Stimulated activated CD4-positive, alpha-beta T cell treated with anti-CD3 and anti-CD28 coated beads, TNF-alpha, amount 100 ng/mL, for 48 hours (primary cell): ENCODE measurements at places on chromosomes 12 and 14.
A peak's percentile ranks its signal among the peaks of the same experiment; 100 is the strongest.

- no peak for DNase-seq
Measured at GRCh38 chr14:101254805-101255764, 306.2 kb upstream of the DIO3 start.

- DNase-seq = no peak
Measured at GRCh38 chr14:35958499-35958898, 132.4 kb downstream of the BRMS1L start.

DNA sequence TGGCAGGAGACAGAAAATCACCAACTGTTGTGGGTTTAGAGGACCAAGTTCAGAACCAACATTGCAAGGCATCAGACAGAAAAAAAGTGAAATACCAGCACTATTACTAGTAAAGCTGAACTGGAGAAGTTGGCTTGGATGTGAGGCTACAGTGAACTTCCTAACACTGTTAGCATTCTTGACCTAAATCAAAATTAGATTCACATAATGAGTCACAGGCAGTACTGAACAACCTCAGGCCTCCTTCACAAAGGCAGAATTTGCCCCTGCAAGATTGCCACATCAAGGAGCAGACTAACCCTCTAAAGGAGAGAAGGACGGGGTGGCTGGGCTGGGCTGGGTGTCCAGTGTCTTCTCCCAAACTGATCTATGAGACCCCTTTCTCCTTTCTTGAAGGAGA, 539.7 kb downstream of the SNAPC1 start:
- DNase-seq = no peak

- DNase-seq = no peak
Measured at GRCh38 chr12:43147878-43148277, 404.1 kb downstream of the ADAMTS20 start.

DNA sequence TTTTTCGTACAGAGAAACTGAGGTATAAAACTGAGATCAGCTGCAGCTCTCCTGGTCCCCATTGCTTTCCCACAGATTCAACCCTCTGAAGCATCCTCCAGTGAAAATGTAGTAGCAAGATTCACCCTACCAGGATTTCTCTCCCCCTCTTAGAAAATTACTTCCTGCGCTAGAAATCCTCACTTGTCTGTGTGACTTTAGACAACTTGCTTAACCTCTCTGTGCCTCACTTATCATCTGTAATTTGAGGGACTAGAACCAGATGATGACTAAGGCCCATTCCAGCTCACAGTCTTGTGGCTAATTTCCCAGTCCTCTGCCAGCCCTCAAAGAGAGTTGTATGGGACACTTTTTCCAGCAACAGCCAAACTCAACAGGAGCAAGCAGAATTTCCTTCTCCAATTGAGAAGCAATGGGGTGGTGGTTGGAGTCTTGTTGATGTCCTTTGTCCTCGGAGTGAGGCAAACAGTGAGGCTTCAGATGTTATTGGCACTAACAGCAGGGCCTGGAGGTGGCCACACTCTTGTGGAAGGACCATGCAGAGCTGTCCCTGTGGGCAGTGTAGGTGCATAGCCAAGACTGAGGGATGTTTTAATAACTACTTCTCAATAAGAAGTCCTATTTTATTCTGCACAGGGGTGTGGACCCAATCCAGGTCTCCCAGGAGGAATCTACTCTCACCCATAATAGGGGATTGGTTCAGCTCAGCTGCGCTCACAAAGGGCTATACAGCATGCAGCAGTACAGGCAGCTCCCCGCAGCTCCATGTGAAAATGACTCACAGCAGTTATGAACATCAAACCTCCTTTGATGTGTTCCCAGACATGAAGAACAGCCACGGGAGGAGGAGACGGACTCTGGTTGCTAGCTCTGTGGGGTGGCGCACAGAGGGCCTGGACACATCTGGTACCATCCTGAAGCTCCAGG, 200.1 kb downstream of the DAD1 start:
- no peak for DNase-seq

DNA sequence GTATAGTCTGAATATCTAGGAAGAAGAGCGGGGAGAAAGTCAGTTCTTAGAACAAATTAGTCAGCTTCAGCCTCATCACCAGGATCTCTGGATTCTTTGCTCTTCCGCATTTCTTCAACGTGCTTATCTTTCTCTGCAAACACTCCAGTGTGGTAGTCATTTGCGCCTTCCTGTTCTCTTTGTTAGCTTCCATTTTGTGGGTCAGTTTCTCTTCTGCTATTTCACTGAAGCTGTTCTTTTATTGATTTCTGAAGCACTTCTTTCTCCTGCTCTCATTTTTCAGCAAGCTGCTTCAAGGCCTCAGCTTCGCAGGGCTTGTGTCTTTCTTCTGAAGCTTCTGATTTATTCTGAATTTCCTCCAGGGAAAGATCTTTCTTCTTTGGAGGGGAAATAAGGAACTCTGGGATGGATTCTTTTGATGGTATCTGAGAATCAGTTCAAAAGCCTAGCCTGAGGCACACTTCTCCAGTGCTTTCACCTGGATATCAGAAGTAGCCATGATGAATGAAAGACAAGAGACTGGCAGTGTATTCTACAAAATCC, 13.5 kb downstream of the AMN1 start:
- no peak for DNase-seq

DNA sequence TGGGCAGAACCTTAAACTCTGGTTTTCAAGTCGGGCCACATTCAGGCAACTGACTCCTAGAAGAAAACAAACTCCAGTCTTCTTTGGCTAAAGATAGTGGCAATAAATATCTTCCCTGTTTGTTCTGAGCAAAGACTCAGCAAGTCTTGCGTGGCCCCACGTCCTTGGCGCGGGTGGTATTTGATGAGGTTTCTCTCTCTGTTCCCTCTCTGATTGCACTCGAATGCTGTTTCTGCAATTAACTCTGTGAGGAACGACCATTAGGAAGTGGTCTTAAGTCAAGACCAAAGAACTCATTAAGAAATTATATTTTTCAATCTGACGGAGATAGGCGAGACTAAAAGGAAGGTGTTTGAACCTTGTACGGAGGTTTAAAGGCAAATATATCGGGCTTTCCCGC, 177.6 kb downstream of the TMEM132C start:
- no peak for DNase-seq

GRCh38 chr12:125100551-125101434, 35.6 kb downstream of the AACS start:
- DNase-seq = no peak

DNA sequence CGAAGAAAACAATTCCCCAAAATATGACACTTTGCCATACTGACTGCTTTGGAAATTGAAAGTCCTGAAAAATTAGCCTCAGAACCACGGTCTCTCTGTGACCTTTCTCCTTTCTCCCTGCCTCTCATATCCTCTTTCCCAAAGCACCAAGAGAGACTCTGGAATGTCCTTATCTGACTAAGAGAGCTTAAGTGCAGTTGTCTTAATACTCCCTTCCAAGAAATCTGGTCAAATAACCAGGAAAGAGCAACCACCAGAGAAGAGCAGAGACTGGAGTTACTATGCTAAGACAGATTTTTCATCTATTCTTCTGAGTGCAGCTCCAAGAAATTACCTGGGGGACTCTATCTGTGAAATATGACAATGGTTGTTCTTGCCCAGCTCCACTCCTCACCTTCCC, 10.5 kb upstream of the BTG1 start:
- DNase-seq = no peak

DNA sequence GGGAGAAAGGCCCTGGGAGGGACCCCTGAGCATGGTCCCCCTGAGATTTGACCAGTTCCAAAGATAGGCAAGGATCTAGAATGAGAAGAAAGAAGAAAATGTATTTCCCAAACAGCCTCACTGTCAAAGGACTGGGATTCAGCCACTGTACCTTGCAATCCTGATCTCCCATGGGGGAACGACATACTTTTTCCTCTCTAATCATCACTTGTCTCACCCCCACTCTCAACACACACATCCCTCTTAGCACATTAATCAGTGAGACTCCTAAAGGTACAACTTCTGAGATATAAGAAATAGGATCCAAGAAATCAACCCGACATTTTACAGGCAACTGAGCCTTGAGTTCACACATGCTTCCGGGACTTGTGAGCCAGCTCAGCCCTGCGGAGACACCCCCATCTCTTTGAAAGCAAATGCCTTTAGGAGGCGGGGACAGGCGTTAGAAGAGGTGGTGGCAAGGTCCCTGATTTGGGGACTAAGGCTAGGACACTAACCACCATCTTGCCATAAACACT, 1.4 kb downstream of the MAP3K9 start:
- DNase-seq = peak; percentile 38

DNA sequence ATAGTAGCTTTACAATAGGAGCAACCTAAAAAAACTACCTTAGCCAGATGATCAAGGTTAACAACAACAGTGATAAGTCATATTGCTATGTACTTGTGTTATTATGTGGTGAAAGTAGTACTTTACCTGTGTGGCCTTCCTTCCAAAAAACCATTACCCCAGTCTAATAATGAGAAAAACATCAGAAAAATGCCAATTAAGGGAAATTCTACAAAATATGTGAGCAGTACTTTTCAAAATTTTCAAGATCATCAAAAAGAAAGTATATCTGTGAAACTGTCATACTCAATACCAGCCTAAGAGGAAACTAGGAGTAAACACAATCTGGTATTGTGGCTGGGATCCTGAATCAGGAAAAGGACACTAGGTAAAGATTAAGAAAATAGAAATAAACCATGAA, 165.3 kb upstream of the PKP2 start:
- DNase-seq = no peak

DNA sequence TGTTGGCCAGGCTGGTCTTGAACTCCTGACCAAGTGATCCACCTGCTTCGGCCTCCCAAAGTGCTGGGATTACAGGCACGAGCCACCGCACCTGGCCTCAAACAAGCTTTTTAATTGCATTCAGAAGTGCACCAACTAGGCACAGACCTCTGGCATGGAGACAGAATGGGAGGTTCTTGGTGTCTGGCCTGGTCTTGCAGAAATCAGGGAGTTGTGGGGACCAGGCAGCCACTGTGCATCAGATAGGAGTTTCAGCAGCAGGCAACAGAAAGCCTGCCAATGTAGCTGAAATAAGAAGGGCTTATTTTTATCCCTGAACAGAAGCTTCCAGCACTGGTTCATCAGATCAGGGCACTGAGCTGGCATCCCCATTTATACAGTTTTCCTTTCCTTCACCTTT, 22.2 kb upstream of the TCL1B start:
- no peak for DNase-seq

DNA sequence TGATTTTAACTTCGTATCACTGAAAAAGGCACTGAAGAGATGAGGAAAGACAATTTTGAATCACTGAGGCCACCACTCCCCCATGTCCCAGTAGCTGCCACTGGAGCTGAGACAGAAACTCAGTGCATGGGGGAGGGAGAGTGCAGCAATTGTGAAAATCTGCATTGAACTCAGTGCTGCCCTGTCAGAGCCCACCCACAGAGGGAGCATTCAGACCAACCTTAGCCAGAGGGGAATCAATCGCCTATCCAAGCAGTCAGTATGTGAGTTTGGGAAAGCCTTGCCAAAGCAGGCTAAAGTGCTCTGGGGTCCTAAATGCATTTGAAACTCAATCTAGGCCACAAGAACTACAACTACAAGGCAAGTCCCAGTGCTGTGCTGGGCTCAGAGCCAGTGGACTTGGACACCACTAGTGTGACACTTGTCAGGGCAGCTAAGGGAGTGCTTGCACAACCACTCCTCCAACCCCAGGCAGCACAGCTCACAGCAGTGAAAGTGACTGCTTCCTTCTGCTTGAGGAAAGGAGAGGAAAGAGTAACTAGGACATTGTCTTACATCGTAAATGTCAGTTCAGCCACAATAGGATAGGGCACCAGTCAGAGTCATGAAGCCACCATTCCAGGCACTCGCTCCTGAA, 13.3 kb downstream of the RNASE3 start:
- DNase-seq = no peak

GRCh38 chr14:85531141-85531586, 1.2 kb downstream of the FLRT2 start:
- DNase-seq = no peak

GRCh38 chr14:85644211-85644610, 114.3 kb downstream of the FLRT2 start:
- no peak for DNase-seq

DNA sequence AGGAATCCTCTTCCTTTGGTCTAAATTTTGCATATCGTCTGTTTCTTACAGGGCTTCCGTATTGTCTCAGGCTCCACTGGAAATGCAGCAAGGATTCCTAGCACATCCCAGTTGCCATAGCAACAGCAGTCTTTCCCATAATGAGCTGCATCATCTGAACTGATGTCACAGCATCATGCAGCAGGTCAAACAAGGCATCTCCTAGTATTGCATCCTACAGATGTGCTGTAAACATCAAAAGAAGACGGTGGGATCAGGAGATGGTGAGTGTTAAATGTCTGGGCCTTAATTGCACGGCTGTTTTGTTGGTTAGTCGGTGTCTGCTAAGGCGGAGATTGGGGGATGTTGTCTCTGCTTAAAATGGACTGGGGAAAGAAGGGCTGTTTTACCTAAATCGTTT, at the start of gene AKAP6:
AKAP6 (plus strand) TSS at position 153 of the 400 bp plus-strand sequence. CDS start 104,196 bp downstream, outside the sequence.
- no peak for DNase-seq

GRCh38 chr12:92020983-92021665, 124.5 kb downstream of the BTG1 start:
- DNase-seq = no peak

GRCh38 chr14:33855672-33856071, 95.2 kb downstream of the EGLN3 start:
- DNase-seq = no peak

- DNase-seq = no peak
Measured at GRCh38 chr14:49961270-49962222, 68.7 kb downstream of the ARF6 start.

GRCh38 chr14:66163023-66163422, 323.1 kb upstream of the CCDC196 start:
- no peak for DNase-seq

- no peak for DNase-seq
Measured at GRCh38 chr12:121794534-121795033, 1.1 kb upstream of the RHOF start.

DNA sequence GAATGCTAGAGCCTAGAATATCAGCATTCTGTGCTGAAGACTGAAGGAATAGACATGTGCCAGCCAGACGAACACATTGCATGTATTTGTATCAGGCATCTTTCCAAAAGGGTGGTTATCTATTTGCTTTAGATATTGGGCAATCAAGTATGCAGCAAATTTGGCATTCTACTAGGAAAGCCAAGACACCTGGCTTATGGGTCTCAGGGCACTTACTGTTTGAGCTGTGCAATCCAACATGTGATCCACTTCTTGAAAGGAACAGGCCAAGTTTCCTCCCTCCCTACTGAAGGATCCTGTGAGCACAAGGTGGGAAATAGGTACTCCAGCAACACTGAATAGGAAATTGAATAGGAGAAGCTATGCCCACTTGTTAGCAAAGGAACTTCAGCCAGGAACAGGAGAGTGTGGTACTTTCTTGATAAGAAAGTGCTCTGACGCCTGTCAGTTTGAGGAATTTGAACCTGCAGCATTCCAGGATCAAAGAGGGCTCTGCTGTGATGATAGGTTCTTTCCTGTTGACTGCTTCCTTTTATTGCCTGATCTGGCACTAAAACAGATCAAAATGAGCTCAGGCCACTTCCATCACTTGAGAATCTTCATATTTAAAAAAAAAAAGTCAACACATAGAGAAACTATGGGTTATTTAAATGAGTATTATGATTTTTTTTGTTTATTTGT, 20.6 kb downstream of the OR6S1 start:
- no peak for DNase-seq

- DNase-seq = no peak
Measured at GRCh38 chr12:92468358-92469020, 234.3 kb upstream of the PLEKHG7 start.

- no peak for DNase-seq
Measured at GRCh38 chr12:92436856-92437255, 265.9 kb upstream of the PLEKHG7 start.

GRCh38 chr14:65745396-65746190, 333.1 kb downstream of the FUT8 start:
- DNase-seq = no peak

- DNase-seq = no peak
Measured at GRCh38 chr14:101595349-101595748, 34.1 kb downstream of the DIO3 start.
